T-helper 1 cell (primary cell): ENCODE measurements at places on chromosomes 3 and 15.

DNA sequence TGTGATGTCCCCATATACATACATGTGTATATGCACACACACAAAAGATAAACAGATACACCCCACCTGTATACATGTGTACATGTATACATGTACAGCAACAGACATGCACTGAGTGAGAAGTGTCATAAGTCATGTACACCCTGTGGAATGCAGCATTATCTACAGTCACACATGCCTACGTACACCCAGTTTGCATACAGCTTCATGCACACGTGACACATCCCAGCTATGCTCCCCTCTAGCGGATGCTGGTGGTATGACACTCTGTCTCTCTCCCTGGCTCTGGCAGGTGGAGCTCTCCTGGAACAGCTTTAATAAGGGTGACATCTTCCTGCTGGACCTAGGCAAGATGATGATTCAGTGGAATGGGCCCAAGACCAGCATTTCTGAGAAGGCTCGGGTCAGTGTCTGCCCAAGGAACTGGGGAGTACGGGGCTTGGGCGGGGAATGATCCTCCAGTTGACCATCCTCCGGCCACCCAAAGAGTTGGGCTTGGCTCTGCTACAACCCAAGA is 6.3 kb downstream of the VILL start:
- peak; percentile 73 for DNase-seq

- no peak for DNase-seq
Observed at GRCh38 chr3:76570436-76571057, 469.4 kb upstream of the ROBO2 start.

DNA sequence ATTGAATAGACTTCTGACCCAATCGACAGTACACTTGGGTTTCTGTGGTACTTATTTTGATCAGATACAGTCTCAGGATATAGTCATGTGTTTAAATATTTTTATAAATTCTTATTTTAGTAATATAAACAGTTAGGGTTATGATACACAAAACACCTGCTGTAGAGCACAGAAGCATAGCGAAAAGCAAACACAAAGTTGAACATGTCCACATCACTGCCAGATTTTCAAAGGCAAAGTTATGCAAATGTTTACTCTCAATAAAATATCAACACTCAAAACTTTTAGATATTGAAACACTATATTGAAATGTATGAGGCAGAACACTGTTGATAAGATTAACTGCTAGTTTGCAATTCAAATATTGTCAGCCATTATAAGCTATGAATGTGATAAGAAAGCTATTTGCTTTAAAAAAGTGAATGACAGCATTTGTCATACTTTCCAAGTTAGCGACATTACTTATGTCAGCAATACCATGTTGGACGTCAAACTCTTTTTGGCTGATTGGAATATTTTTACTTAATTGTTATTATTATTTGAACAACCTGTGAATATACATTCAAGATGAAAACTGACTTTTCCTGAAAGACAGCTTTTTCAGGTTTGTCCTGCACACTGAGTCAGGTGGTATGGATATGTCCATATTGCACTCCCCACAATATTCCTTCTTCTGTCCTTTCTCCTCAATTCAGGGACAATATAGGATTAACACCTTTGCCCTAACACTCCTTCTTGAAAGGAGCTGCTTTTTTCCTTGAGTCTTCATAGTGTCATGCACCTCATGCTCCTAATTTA is 367.1 kb downstream of the EPHA3 start:
- no peak for DNase-seq

DNA sequence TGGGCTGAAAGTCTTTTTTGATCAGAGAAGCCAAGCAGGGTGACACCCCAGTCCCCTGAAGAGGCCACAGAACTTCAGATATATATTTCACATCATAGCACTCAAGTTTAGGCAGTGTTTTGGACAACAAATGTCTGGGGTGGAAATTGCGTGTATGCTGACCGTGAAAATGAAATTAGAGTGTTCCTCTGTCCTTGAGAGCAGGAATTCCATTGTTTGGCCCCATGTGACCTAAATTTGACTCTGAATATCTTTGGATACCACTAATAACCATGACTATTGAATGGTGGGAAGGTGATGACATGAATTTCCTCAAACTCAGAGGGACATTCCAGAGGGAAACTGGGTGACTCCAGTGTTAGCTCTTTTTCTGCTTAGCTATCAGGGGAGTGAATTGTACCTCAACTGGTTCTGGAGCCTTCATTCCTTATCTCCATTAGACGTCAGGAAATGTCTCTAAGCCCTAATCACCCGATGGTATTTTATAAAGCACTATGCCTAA is 263.5 kb upstream of the RASGRP1 start:
- no peak for DNase-seq

DNA sequence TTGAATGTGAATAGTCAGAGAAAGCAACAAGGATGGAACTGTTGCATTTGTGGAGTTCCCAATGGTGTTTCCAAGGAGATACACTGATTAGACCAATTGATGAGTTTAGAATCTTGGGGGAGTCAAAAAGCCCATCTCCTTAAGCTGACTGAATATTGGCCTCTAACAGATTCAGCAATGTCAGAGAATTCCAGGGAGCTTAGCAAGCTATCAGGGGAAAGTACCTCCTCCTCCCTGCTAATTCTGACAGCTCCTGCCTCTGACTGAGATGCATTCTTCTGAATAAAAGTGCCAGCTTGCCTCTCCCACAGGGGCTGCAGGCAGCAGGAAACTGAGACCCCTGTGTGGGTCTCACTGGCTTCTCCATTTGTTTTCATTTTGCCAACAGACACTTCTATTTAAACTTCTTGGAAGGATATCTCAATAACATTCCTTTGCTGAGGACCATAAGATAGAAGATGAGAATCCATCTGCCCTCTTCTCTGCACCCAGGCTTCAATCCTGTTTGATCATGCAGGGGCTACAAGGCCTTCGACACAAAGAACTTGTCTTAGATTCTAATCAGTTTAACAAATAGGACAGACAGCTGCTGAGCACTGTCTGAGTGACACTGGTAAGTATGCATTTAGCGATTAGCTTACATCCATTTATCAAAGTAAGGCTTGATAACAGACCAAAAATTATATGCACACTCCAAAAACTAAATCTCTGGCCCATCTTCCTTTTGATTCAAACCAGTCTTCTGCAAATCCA is 1080.8 kb downstream of the TUSC7 start:
- no peak for DNase-seq

DNA sequence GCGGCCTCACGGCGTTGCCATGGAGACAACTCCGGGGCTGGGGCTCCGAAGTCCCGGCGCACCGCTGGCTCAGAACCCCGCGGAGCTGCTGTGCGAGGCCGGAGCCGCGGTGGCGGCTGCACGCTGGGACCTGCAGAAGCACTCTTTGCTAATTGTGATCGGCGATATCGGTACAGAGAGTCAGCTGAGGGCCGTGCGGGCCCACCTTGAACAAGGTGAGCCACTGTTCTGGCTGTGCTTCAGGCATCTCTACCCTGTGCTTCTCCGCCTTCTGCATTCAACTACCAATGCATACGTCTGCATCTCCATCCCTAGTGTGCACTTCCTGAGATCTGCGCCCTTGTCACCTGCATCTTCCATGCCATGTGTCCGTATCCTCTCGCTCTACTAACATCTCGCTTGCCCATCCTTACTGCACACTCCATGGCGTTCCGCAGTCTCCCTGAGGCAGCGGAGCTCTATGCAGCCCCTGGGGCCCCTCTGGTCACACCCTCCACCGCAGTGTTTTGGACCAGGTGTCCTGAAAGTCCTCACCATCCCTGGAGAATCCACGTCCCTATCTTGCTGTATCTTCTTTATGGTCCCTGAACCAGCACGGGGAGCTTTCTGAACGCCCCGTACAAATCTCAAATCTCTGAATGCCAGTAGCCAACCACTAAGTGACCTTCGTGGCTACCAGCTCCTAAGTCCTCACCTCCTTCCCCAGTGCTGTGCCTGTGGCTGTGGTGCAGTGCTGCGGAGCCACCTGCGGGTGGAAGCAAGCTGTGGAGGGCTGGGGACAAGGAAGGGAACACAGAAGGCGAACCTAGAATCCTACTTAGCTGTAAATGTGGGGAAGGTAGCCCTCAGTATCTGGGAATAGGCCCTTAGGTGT is 6.2 kb upstream of the MAP1A start:
- DNase-seq: no peak

DNA sequence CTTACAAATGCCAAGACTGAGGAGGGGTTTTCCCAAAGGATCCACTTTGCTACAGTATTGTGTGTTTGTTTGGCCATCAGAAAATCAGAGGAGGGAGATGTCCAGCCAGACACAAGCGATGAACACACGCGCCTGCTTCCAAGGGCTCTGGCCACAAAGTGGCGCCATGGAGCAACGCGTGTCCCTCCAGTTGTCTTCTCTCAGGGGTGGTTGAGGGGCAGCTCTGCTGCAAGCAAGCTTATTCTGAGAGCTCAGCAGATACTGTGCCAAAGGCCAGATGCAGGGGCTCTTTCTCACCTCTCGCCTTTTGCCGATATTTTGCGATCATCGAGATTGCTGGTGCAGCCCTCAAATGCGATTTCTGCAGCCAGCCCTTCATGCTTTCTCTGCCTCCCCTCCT is 88.9 kb upstream of the OSBPL11 start:
- no peak for DNase-seq

DNA sequence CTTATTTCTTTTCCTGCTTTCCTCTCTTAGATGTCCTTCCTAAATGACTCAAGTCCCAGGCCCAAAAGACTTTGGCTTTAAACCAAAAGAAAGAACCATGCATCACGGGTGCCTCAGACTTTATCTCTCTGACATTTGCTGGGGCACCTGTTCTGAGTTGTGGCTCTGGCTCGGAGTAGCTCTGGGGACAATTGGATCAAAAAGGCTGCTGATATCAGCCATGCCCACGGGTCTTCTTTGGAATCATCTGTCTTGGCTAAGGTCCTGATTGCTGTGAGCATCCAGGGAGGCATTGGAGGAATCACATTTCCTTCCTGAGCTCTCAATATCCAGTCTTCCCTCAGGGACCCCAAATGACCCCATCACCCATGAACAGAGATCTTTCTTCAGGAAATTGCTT is 59.9 kb downstream of the CLSTN2 start:
- DNase-seq: no peak

GRCh38 chr3:22691407-22691806 is 511.7 kb upstream of the UBE2E2 start:
- no peak for DNase-seq

DNA sequence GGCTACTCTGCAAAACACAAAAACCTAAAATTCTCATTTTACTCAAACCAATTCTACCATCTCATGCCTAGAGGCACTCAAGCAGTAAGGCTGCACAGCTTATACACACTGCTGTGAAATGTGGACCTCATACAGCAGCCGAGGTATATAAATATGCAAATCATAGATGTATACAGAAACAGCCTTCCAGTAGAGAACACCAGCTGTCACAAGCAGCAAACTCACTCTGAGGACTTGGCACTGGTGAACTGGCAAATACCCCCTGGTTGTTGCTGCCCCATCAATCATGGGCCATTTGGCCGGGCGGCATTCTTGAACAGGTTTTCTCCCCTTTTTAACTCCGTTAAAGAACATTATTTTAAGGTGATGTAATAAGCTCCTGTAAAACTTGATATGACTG is 378.0 kb downstream of the LSAMP start:
- no peak for DNase-seq

DNA sequence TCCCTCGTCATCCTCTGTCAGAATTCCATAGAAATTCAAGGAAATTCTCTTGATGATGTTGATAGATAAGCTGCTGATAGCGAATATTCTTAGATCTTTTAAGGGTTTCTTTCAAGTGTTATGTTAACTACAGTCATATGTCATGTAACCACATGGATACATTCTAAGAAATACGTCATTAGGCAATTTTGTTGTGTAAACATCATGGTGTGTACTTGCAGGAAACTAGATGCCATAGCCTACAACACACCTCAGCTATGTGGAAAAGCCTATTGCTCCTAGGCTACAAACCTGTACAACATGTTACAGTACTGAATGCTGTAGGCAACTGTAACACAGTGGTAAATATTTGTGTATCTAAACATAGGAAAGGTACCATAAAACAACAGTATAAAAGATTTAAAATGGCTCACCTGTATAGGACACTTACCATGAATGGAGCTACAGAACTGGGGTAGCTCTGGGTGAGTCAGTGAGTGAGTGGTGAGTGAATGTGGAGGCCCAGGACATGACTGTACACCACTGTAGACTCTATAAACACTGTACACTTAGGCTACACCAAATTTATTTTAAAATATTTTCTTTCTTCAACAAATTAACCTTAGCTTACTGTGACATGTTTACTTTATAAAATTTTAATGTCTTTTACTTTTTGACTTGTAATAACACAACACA is 34.6 kb downstream of the GLDN start:
- DNase-seq: no peak

DNA sequence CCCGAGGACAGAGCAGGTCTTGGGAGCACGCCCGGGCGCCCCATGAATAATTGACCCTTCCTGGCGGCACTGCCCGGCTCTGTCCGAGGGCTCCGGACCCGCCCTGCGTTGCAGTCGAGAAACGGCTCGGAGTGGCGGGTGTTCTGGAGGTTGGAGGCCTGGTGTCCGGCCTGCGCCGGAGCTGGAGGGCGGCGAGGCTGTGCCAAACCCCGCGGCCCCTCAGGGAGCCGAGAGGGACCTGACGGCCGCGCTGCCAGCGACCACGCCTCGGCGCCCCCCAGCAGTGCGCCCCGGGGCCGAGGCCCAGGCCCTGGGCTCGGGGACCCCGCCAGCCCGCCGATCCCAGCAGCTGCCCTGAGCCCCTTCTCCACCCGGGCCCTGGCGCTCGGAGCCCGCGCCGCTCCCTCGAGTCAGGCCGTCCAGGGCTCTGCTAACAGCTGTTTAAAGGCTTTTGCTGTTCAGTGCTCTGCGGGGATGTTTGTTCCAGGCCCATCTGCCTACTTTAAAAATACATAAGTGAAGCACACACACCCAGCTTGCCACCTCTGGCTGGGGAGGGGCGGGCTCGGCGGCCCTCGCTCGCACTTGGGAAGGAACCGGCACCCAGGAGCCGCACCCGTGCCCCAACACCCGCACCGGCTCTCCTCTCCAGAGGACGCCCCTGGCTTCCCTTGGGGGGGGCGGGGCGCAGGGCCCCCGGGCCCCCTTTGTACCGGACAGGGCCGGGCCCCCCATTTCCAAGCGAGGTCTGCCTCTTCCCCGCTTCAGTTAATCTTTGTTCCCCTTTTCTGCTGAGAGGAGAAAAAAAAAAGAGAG is 730 bp upstream of the ZNF710 start:
- no peak for DNase-seq
